Smooth muscle cell of trachea (primary cell): ENCODE measurements at places on chromosomes 6 and 20. TPM values are rescaled to one million over a fixed set of nuclear protein-coding genes. Genes with fewer than 3 reads are reported as not detected.

The EYA2 gene
- total RNA-seq = 0.44 and 1.5 TPM in 2 replicates

The STX16 gene
- 47.1 and 52.9 TPM in 2 replicates for total RNA-seq

The ZNF184 gene
- 7.8 and 11.8 TPM in 2 replicates for total RNA-seq

The WFDC2 gene
- not detected in 2 replicates for total RNA-seq

The SLC17A3 gene
- total RNA-seq = not detected in 2 replicates

The HLA-DRB1 gene
- total RNA-seq = 0.17 TPM in 1 of 2 replicates, not detected in the other

The OR2J3 gene
- total RNA-seq = not detected in 2 replicates

The ARMH2 gene
- total RNA-seq = not detected in 2 replicates

The RBM39 gene
- 242 and 375 TPM in 2 replicates for total RNA-seq

The FAM50B gene
- total RNA-seq = 9.2 and 11.9 TPM in 2 replicates

The COL9A3 gene
- total RNA-seq = 0.15 and 1.2 TPM in 2 replicates

The AVP gene
- total RNA-seq = not detected in 2 replicates

The PRDM13 gene
- total RNA-seq = not detected in 2 replicates

The CLIC5 gene
- total RNA-seq = not detected in 2 replicates

The PI16 gene
- 0.50 TPM in 1 of 2 replicates, not detected in the other for total RNA-seq

The ATP5F1E gene
- total RNA-seq = 23.2 and 27.6 TPM in 2 replicates

The RIPPLY2 gene
- total RNA-seq = 0.29 and 0.66 TPM in 2 replicates

The KCNK16 gene
- not detected in 2 replicates for total RNA-seq

The TBXT gene
- not detected in 2 replicates for total RNA-seq

The RAB5IF gene
- total RNA-seq = 69.1 and 71.6 TPM in 2 replicates

The C6orf58 gene
- 0.15 TPM in 1 of 2 replicates, not detected in the other for total RNA-seq

The MUC22 gene
- under 0.01 TPM in 1 of 2 replicates, not detected in the other for total RNA-seq

The CASS4 gene
- 10.5 and 12.4 TPM in 2 replicates for total RNA-seq

The CALHM6 gene
- 0.33 and 0.44 TPM in 2 replicates for total RNA-seq

The RPRD1B gene
- 25.6 and 26.5 TPM in 2 replicates for total RNA-seq

The LYRM4 gene
- total RNA-seq = 18.8 and 24.1 TPM in 2 replicates

The RSPH3 gene
- total RNA-seq = 5.2 and 6.0 TPM in 2 replicates

The ZKSCAN3 gene
- 5.8 and 8.1 TPM in 2 replicates for total RNA-seq
